ENCODE measurements at places on chromosomes 1 and 21. TPM values are rescaled to one million over a fixed set of nuclear protein-coding genes. Genes with fewer than 3 reads are reported as not detected.

- peak overlapping the region; percentile 20 for H3K4me3 ChIP-seq
- peak overlapping the region; percentile 66 for H3K27ac ChIP-seq
- peaks cover 10% of the 10 kb centered on the region for H3K36me3 ChIP-seq
- H3K27me3 ChIP-seq = no peaks in the 10 kb centered on the region
- H3K4me1 ChIP-seq = peaks cover 18% of the 10 kb centered on the region
Observed at GRCh38 chr1:2151252-2151651, 43.3 kb downstream of the FAAP20 start.

Gene HTR1D
- not detected for total RNA-seq

DNA sequence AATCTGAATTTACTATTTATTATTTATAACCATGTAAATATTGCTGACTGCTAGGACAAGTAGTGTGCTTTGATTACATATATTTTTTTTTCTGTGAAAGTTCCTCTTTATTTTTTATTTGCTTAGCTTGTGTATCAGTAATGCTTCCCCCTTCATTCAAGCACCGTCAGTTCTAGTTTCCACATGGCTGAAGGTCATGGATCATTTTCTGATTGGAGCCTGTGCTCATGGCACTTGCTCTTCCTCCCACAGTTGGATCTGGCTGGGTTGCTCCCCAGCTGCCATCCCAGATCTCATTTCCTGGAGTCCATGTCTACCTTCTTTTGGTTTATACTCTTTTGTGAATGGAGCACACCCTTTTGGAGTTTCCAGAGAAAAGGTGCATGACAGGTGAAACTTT is 57.0 kb upstream of the IGSF5 start:
- no peaks in the 10 kb centered on the region for H3K36me3 ChIP-seq
- H3K27me3 ChIP-seq = no peaks in the 10 kb centered on the region
- no peak for DNase-seq

DNA sequence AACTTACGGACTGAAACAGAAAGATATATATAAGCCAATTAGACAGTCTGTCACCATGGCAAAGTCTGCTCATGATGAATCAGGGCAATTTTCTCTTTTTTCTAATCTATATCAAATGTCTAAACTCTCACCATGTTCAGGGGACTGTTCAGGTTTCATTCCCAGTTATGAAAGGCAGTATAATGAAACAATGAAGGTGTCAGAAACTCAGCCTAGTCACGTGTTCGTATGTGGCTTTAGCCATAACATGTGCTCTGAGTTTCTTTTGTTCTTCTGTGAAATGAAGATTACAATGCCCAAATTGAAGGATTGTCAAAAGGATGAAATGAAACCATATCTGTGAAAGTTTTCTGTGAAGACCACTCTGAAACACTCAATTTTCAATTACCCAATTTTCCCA is 392.9 kb downstream of the DSCAM start:
- H3K4me3 ChIP-seq = no peak overlapping the region
- no peak overlapping the region for H3K27ac ChIP-seq
- no peaks in the 10 kb centered on the region for H3K27me3 ChIP-seq

DNA sequence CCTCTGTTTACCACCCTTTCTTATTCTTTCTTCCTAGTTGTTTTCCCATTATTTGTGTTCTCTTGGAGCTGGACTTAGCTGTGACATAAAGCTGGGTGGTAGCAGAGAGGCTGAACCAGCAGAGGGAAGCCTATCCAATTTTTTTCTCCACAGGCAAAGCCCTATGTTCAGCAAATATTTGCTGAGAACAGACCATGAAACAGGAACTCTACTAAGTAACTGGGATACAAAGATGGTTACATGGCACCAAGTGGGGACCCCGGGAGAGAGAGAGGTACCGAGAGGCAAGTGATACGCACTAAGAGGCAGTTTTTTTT is 6.6 kb downstream of the CFAP141 start:
- no peaks in the 10 kb centered on the region for H3K36me3 ChIP-seq
- DNase-seq = no peak
- no peaks in the 10 kb centered on the region for H3K4me1 ChIP-seq
- H3K27me3 ChIP-seq = peaks cover 2% of the 10 kb centered on the region
- H3K4me3 ChIP-seq = no peak overlapping the region

GRCh38 chr1:168708698-168709404 is 20.2 kb downstream of the DPT start:
- H3K27me3 ChIP-seq = peaks cover 7% of the 10 kb centered on the region
- H3K27ac ChIP-seq = no peak overlapping the region
- no peaks in the 10 kb centered on the region for H3K36me3 ChIP-seq
- no peak overlapping the region for H3K4me3 ChIP-seq
- peaks cover 1% of the 10 kb centered on the region for H3K4me1 ChIP-seq

DNA sequence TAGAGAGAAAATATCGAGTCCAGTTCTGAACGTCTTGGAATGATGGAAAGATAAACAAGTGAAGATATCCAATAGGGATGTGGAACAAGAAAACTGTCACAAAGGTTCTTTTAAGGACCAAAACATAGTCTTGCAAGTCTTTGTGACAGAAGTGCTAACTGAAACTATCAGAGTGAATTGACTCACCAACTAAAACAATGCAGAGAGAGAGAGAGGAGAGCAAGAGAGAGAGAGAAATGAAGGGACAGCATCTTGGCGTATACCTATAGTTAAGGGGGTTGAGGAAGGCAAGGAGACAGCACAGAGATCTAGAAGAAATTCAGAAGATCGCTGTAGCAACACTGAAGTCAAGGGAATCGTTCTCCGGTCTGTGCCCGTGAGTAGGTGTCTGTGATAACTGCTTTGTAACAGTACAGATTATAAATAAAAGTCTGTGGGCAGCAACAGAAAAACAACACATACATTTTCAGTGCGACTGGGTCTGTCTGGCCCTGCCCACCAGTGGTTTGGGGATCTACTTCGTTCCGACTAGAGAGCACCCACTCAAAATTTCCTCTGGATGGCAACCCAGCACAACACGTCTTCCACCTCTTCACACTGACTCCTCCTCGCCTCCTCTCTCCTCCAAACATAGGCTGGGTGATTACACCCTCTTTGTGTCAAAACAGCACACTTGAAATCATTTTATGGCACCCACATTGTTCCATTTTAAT is 4.8 kb upstream of the COA6 start:
- H3K27me3 ChIP-seq = peaks cover 3% of the 10 kb centered on the region
- H3K36me3 ChIP-seq = peaks cover 2% of the 10 kb centered on the region
- no peak overlapping the region for H3K27ac ChIP-seq
- peaks cover 14% of the 10 kb centered on the region for H3K4me1 ChIP-seq
- no peak overlapping the region for H3K4me3 ChIP-seq

GRCh38 chr1:36014722-36015220 is 69.1 kb upstream of the TEKT2 start:
- no peak overlapping the region for H3K4me3 ChIP-seq
- peaks cover 2% of the 10 kb centered on the region for H3K4me1 ChIP-seq
- no peaks in the 10 kb centered on the region for H3K27me3 ChIP-seq
- peaks cover 26% of the 10 kb centered on the region for H3K36me3 ChIP-seq
- no peak overlapping the region for H3K27ac ChIP-seq

GRCh38 chr1:154171223-154171583 is 16.3 kb upstream of the NUP210L start:
- H3K4me3 ChIP-seq = no peak overlapping the region
- H3K36me3 ChIP-seq = peaks cover 62% of the 10 kb centered on the region
- no peak overlapping the region for H3K27ac ChIP-seq
- no peaks in the 10 kb centered on the region for H3K27me3 ChIP-seq
- DNase-seq = no peak

Gene GTF2B
- 41.7 TPM for total RNA-seq

Gene CYP2J2
- total RNA-seq = 3.6 TPM

- peak; percentile 36 for DNase-seq
- no peaks in the 10 kb centered on the region for H3K36me3 ChIP-seq
- no peak overlapping the region for H3K27ac ChIP-seq
- H3K4me3 ChIP-seq = no peak overlapping the region
Observed at GRCh38 chr1:1619917-1620361, 4.6 kb downstream of the MIB2 start.

Gene SPRR1B
- not detected for total RNA-seq

DNA sequence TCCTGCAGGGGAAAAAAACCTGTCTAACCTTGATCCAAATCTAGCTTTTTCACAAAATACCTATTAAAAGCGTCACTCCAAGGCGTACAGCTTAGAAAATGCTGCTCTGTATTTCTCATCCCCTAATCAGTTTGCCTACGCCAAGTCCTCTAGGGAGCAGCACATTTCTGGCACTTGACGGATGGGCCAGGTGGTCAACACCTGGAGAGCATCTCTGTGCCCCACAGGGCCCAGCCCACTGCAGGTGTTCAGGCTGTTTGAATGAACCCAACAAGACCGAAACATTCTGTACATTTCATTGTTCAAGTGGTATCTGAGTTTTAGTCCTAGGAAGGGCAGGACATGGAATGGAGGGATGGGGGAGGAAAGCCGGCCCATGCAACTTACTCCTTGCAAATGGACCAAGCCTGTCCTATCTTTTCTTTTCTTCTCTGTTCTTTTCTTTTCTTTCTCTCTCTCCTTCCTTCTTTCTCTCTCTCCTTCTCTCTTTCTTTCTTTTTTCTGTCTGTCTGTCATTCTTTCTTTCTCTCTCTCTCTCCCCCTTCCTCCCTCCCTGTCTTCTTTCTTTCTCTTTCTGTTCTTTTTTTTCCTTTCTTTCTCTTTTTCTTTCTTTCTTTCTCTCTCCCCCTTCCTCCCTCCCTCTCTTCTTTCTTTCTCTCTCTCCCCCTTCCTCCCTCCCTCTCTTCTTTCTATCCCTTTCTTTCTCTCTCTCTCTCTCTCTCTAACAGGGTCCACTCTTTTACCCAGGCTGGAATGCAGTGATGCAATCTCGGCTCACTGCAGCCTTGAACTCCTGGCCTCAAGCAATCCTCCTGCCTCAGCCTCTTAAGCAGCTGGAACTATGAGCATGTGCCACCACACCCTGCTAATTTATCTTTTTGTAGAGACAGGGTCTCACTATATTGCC is 29.1 kb downstream of the IGFN1 start:
- H3K4me1 ChIP-seq = no peaks in the 10 kb centered on the region
- no peaks in the 10 kb centered on the region for H3K36me3 ChIP-seq
- no peak overlapping the region for H3K27ac ChIP-seq
- no peak for DNase-seq

Gene RIPK4
- total RNA-seq = 0.20 TPM

Measured in activated naive CD8-positive, alpha-beta T cell treated with anti-CD3 and anti-CD28 coated beads, Interleukin-2, amount 10 ng/mL, durations not matched to agents 7 days and 5 days (primary cell).